Activated CD4-positive, alpha-beta T cell treated with anti-CD3 and anti-CD28 coated beads for 36 hours (primary cell): ENCODE measurements at places on chromosomes 7 and 10. TPM values are rescaled to one million over a fixed set of nuclear protein-coding genes. Genes with fewer than 3 reads are reported as not detected.

The IFIT1 gene
- total RNA-seq = 6.5 TPM

DNA sequence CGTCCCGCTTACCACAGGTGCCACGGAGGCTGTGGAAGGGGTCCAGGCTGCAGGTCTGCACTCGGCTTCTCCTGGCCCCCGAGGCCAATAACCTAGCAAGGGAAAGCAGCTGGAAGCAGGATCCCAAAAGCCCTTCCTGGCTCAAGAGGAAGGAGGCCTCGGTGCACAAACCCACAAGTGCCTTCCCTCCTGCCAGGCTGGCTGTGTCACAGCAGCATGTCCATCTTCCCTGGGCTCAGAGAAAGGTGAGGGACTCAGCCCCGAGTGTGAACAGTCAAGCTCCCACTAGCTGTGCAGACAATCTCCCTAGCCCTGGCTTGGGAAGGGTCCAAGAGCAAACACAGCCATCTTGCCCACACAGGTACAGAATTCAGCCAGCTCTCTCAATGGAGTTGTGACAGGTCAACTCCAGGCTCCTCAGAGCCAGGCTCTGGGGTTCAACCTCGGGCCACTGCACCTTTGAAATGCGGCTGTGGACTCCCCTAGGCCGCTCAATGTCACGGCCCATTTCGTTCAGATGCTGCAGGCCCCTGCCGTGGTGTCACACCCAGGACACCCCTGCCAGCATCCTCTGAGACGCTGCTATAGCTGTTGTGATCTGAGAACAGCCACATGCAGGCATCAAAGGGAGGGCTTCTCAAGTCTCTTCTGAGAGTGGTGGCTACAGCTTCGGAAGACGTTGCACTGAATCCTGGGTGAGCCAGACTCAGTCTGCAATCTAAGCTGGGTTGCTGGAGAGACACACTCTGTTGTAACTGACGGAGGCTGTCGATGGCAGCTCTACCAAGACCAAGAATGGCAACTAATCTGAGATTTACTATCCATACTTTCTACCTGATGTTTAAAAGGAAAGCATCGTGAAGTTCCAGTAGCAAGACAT, 137.9 kb downstream of the DIP2C start:
- no peaks in the 10 kb centered on the region for H3K36me3 ChIP-seq
- peaks cover 13% of the 10 kb centered on the region for H3K27me3 ChIP-seq
- no peak for DNase-seq
- H3K4me3 ChIP-seq = no peak overlapping the region
- H3K27ac ChIP-seq = no peak overlapping the region

GRCh38 chr7:3164380-3164792, 120.7 kb upstream of the CARD11 start:
- H3K27ac ChIP-seq = no peak overlapping the region
- H3K36me3 ChIP-seq = no peaks in the 10 kb centered on the region
- peaks cover 4% of the 10 kb centered on the region for H3K27me3 ChIP-seq
- DNase-seq = no peak
- no peak overlapping the region for H3K4me3 ChIP-seq
- H3K4me1 ChIP-seq = no peaks in the 10 kb centered on the region

GRCh38 chr7:121026159-121026558, 37.6 kb downstream of the CPED1 start:
- no peak overlapping the region for H3K4me3 ChIP-seq
- peaks cover 2% of the 10 kb centered on the region for H3K27me3 ChIP-seq
- no peak for DNase-seq
- H3K4me1 ChIP-seq = no peaks in the 10 kb centered on the region
- no peaks in the 10 kb centered on the region for H3K36me3 ChIP-seq
